ENCODE measurements at places on chromosomes 16 and 17.

GRCh38 chr16:54816471-54816870 lies 114.2 kb upstream of the IRX5 start:
- no peak for DNase-seq

DNA sequence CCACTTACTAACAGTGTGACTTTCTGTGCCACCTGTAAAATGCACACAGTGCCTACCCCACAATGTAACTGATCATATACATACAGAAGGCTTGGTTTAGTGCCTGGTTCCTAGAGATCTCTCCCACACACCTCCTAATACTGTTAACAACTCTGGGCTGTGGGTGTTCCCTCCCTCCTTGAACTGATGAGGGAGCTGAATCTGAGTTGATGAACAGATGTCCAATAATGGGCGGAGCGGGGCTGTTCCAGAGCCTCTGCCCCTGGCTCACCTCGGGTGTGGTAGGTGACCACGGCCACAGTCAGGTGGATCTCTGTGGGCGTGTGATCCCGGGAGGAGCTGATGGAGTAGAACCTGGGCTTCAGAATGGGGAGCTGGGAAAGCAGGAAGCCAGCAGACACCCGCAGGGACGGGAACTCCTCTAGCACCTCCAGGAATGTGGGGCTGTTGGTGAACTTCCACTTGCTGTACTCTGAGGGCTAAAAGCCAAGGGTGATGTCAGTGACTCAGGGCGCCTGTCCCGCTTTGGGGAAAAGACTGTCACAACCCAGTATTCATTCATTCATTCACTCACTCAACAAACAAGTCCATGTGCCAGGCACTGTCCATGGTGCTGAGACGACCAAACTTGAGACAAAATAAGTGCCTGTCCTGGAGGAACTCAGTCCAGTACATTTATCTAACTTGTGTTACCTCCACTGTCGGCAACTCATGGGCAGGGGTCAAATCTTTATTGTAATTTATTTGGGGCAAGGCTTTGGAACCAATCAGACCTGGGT lies 37.6 kb downstream of the NOS2 start:
- no peak for DNase-seq

DNA sequence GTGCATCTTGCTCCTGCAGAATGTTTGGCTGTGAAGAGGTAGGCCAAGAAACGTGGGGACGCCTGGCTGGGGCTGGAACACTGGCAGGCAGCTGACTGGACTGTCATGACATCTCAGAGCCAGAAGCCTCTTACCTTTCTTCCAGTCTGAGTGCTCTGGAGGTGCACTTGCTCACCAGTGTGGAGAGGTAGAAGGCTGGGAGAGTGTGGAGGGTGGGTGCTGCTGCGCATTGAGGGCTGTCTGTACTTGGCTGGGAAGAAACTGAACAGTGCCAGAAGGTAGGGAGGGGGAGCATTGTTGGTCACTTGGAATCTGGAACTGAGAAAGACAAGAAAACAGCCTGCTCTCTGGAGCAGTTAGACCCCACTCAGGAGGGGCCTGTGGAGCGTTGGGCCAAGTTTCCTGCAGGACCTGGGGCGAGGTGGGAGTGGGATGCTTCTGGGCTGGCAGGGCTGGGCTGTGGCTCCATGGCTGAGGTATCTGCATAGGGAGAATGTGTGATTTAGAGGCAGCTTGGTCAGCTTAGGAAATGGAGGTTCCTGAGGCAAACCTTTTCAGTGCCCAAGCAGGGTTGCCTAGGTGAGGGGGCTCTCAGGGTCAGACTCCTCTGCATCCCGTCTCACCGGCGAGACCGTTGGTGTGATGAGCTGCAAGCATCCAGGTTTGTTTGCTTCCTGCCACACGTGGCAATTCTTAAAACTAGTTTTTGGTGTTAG lies 55.1 kb downstream of the KSR1 start:
- no peak for DNase-seq

DNA sequence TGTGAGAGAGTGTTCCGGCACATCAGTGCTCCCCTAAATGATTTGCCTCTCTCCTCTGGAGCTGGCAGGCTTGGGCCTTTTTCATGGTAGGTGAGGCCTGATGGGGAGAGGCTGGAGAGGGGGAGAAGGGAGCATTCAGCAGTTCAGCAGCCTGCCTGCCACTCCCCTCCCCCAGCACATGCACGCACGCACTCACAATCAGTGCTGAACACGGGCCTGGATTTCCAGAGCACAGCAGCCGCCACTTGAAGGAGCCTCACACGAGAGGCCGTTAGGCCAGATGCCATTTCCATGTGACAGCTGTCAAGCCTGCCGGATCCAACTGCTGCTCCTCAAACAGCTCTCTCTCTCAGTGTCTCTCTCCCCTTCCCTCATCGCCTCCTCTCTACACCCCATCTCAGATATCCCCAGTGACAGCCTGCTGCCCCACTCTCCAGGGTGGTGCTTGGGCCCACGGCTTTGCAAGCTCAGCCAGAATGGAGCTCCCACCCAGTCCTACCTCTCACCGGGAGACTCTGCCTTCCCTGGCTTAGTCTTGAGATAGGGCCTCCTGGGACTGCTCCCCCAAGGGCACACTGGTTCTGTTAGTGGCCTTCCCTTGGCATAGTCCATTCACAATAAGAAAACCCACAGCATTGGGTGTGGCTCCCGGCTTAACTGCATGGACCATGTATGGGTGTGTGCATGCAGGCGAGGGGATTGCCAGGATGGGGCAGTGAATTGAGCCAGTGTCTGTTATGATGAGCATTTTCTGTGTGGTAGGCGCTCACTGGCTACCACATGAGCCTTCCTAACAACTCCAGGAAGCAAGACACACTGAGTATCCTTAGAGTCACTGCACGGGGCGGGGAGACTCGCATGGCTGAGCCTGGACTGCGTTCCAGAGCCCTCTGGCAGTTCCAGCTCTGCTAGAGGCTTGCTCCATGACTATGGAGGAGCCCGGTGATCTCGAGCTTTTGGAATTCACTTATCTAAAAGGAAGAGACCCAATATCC lies 226.2 kb downstream of the CCDC182 start:
- no peak for DNase-seq

GRCh38 chr17:50266384-50267073 lies 7.7 kb upstream of the TMEM92 start:
- DNase-seq: peak; percentile 80

DNA sequence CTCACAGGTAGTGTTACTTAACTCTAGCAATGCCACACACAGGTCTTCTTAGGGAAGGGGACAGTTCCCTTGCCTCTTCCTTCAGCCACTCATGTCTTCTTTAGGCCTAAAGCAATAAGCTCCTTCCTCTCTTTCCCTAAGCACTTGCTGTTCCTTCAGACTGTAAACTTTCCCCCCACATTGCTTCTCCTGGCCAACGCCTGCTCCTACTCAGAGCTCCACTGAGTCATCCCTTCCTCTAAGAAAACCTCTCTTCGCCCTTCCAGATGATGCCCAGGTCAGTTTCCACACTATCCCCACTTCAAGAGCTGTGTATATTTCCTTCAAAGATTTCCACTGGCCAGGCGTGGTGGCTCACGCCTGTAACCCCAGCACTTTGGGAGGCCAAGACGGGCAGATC lies 12.5 kb upstream of the EPOP start:
- no peak for DNase-seq

GRCh38 chr17:7435676-7436555 lies 681 bp downstream of the TMEM102 start:
- DNase-seq: no peak

- no peak for DNase-seq
Measured at GRCh38 chr17:52384695-52385094, 226.2 kb upstream of the CA10 start.

- no peak for DNase-seq
Measured at GRCh38 chr17:76541739-76542454, 2.1 kb downstream of the PRCD start.

- DNase-seq: no peak
Measured at GRCh38 chr17:75406222-75406615, 741 bp upstream of the GRB2 start.

DNA sequence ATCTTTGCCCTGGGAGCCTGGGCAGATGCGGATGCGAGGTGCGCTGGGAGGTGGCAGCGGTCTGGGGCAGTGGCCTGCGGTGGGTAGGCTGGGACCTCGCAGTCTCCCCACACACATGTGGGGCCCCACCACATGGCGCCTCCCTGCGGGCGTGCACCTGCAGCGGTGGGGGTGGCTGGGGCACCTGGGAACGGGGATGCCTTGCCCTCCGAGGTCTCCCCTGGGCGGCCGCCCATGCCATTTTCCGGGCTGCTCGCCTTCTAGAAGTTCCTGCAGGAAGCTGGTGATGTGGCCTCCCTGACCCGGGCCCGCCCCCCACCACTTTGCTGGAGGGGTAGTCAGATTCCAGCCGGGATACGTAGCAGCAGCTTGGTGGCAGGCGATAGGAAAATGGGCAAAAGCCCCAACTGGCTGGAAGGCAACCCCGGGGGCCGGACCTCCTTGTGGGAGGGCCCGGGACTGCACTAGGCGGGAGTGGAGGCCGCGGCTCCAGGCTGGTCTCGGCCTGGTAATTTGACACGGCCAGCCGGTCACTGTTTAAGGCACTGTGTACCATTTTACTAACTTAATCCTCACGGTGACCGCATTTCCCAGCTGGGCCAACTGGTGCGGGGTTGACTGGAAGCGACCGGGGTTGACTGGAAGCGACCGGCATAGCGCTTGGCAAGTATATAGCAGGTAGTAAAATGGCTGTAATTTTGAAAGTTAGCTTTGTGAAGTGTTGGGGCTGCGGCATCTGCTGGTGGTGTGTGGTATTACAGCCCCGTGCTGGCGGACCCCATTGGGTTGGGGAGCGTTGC lies 38.5 kb downstream of the IGF2BP1 start:
- DNase-seq: no peak

- no peak for DNase-seq
Measured at GRCh38 chr17:58525239-58525638, 10.8 kb upstream of the MTMR4 start.

- DNase-seq: no peak
Measured at GRCh38 chr16:11967195-11967911, 2.3 kb downstream of the TNFRSF17 start.

GRCh38 chr17:60188759-60189158 lies 39.0 kb downstream of the CA4 start:
- DNase-seq: no peak

DNA sequence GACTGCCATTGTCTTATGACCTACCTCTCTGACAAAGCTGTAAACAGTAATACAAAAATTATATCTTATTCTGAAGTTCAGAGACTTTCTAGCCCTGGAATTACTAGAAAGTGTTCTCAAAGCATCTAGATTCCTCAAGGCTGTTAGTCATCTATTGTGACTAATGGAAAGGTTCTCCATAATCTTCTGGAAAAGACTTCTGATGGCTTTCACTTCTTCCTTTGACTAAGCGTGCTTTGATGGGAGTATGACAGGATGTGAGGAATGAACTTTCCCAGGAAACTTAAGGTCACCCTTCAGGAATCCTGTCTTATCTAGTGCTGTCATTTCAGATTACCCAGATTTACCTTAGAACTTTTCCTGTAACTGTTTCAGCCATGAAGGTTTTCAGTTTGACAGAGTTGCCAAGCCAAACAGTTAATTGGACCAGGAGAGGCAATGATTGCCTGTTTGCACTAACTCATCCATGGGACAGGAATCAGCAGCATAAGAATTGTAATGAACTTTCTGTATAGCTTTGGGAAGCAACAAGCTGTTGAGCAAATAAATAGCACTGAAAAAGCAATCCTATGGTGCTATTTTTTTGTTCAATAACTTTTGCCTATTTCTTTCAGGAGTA lies 43.5 kb downstream of the AP2B1 start:
- DNase-seq: no peak

DNA sequence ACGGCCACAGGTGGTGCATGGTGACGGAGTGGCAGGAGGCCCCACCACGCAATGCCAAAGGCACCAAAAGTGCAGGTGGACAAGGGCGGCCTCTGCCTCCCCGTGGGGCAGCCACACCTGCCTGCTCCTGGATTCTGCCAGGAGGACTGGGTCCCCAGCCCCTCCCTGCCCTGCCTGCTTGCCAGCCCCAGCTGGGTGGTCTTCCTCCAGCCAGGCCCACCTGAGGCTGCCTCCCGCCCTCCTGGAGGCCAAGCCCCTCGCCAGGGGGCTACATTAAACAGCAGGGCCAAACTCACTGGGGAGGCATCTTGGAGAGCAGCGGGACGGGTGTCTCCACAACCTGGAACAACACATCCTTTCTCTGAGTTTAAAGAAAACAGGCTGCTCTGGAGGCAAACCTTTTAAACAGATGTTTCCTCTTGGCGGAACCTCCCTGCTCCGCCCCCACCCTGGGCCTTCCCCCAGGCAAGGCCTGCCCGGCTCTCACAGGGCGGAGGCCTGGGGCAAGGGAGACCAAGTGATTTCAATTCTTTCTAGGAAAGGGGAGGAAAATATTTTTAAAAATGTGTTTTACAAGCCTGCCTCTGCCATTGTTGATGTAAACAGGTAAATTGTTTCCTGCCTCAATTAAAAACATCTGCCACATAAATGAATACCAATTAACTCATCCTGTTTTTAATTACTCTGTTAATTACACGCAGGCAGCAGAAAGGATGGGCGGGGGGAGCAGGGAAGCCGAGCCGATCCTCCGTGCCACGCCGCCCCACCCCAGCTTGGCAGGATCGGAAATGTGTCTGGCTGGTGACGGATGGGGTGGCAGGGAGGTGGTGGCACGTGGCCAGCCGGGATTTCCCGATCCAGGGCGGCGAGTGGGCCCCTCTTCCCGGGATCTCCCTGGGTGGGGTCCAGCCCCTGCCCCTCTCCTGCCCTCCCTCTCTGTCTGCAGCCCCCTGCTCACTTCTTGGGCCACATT lies 54.4 kb upstream of the PABPN1L start:
- DNase-seq: no peak

DNA sequence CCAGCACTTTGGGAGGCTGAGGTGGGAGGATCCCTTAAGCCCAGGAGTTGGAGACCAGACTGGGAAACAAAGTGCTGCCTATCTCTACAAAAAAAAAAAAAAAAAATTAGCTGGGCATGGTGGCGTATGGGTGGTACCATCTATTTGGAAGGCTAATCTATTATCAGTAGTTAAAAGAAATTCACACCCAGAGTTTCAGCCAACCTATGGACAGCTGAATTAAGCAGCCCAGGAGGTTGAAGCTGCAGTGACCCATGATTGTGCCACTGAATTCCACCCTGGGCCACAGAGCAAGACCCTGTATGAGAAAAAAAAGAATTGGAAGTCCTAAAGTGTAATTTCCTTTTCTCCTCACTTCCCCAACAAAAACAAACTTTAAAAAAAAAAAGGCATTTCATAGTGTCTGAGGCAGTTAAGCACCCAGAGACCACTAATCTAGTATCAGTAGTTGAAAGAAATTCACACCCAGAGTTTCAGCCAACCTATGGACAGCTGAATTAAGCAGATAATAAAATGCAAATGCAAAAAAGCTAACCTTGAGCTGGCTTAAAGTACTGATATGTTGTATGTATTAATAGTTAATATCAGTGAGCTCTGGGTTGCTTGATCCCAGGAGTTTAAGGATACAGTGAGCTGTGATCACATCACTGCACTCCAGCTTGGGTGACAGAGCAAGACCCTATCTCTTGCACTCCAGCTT lies 18.1 kb downstream of the CLTC start:
- DNase-seq: no peak

DNA sequence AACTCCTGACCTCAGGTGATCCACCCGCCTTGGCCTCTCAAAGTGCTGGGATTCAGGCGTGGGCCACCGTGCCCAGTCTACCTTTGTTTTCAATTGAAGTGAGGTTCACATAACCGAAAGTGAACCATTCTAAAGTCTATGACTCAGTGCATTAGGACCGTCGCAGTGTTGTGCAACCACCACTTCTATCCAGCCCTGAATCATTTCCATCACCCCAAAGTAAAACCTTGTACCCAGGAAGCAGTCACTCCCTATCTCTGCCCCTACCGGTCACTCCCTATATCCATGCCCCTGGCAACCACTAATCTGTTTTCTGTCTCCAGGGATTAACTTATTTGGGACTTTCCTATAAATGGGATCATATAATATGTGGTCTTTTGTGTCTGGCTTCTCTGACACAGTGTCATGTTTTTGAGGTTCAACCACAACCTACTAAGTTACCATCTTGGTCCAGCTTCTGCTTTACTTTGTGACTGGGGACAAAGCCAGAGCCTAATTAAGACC lies 28.3 kb upstream of the CDC42EP4 start:
- DNase-seq: peak; percentile 78

Measured in suprapubic skin (tissue), 4 donors.